ENCODE measurements at places on chromosomes 5 and 9. TPM values are rescaled to one million over a fixed set of nuclear protein-coding genes. Genes with fewer than 3 reads are reported as not detected.

- no peaks in the 10 kb centered on the region for H3K36me3 ChIP-seq
- H3K4me1 ChIP-seq = no peaks in the 10 kb centered on the region
- no peak overlapping the region for H3K27ac ChIP-seq
- no peak for DNase-seq
- H3K27me3 ChIP-seq = no peaks in the 10 kb centered on the region
These were observed 238.6 kb downstream of the SLF1 start for GRCh38 chr5:94857111-94857510.

- no peaks in the 10 kb centered on the region for H3K4me1 ChIP-seq
- H3K4me3 ChIP-seq = no peak overlapping the region
- H3K27ac ChIP-seq = no peak overlapping the region
These were observed 5.3 kb downstream of the CAMK2A start for GRCh38 chr5:150284311-150284710.

DNA sequence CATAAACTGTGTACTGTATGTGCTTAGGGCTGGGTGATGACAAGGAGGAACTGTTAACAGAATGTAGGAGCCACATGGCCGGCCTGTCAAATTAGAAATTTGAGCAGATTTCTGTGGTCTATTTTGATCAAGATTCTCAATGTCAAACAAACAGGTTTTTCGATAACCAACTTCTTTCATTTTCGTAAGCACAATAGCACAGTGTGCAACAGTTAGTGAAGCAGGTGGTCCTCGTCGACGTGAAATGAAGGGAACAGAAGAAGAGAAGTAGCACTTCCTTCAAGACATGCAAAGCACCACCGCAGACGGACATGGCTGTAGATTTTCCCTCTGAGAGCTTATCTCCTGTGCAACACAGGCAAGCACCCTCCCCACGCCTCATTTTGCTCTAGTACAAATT, 252.1 kb downstream of the CRB2 start:
- no peak overlapping the region for H3K27ac ChIP-seq
- no peak for DNase-seq
- H3K36me3 ChIP-seq = no peaks in the 10 kb centered on the region
- no peak overlapping the region for H3K4me3 ChIP-seq

The HMMR gene
- total RNA-seq = not detected

GRCh38 chr5:111856876-111857466, 100.0 kb upstream of the NREP start:
- no peak overlapping the region for H3K27ac ChIP-seq
- no peaks in the 10 kb centered on the region for H3K27me3 ChIP-seq
- no peaks in the 10 kb centered on the region for H3K36me3 ChIP-seq
- no peaks in the 10 kb centered on the region for H3K4me1 ChIP-seq
- no peak overlapping the region for H3K4me3 ChIP-seq
- DNase-seq = no peak

- H3K27ac ChIP-seq = no peak overlapping the region
- no peak for DNase-seq
- H3K4me3 ChIP-seq = no peak overlapping the region
- no peaks in the 10 kb centered on the region for H3K4me1 ChIP-seq
These were observed 367.1 kb upstream of the MPDZ start for GRCh38 chr9:13646500-13647021.

The IFNK gene
- total RNA-seq = not detected

- H3K4me1 ChIP-seq = no peaks in the 10 kb centered on the region
- peak overlapping the region; percentile 42 for H3K27ac ChIP-seq
- peak overlapping the region; percentile 39 for H3K4me3 ChIP-seq
- no peaks in the 10 kb centered on the region for H3K36me3 ChIP-seq
- no peak for DNase-seq
These were observed 794 bp upstream of the LRRC14B start for GRCh38 chr5:190366-191035.

- H3K27ac ChIP-seq = no peak overlapping the region
- no peaks in the 10 kb centered on the region for H3K27me3 ChIP-seq
- no peak overlapping the region for H3K4me3 ChIP-seq
- DNase-seq = no peak
- peaks cover 3% of the 10 kb centered on the region for H3K36me3 ChIP-seq
- H3K4me1 ChIP-seq = no peaks in the 10 kb centered on the region
These were observed 300.8 kb downstream of the CDH9 start for GRCh38 chr5:26737348-26738265.

- H3K4me1 ChIP-seq = no peaks in the 10 kb centered on the region
- no peak for DNase-seq
- no peaks in the 10 kb centered on the region for H3K27me3 ChIP-seq
- H3K36me3 ChIP-seq = no peaks in the 10 kb centered on the region
These were observed 34.5 kb upstream of the NCS1 start for GRCh38 chr9:130137641-130138081.

- no peaks in the 10 kb centered on the region for H3K27me3 ChIP-seq
- H3K4me1 ChIP-seq = no peaks in the 10 kb centered on the region
- no peak for DNase-seq
- H3K27ac ChIP-seq = no peak overlapping the region
These were observed 64.6 kb upstream of the AGXT2 start for GRCh38 chr5:35112300-35112699.

The GNA14 gene
- 2.9 TPM for total RNA-seq

DNA sequence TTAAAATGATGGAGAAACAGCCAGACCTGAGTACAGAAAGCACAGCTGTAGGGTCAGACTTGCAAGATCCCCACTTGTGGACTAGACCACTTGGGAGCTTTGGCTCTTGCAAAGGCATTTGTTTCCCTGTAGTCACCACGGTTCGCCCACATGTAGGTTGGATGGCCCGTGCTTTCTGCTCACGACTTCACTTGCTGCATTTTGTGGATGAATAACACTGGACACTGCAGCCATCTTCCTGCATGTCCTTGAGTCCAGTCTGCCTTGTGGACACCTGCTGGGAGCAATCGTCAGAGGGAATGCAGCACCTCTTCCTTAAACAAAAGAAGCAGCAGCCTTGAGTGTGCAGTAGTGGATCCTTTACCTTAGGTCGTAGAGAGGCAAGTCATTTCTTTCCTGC, 372.9 kb upstream of the IRX2 start:
- H3K27me3 ChIP-seq = no peaks in the 10 kb centered on the region
- DNase-seq = no peak
- H3K4me3 ChIP-seq = no peak overlapping the region
- no peaks in the 10 kb centered on the region for H3K4me1 ChIP-seq

The LCN15 gene
- total RNA-seq = not detected

GRCh38 chr5:8386719-8387288, 517.9 kb downstream of the MTRR start:
- H3K27me3 ChIP-seq = no peaks in the 10 kb centered on the region
- no peaks in the 10 kb centered on the region for H3K4me1 ChIP-seq
- DNase-seq = no peak

- H3K27me3 ChIP-seq = no peaks in the 10 kb centered on the region
- no peak for DNase-seq
- no peaks in the 10 kb centered on the region for H3K36me3 ChIP-seq
These were observed 38.6 kb upstream of the KCNMB1 start for GRCh38 chr5:170427672-170428236.

The SCAI gene
- total RNA-seq = 11.5 TPM
